Neural crest cell (in vitro differentiated cells): ENCODE measurements at places on chromosomes 3 and 15.

- no peak for DNase-seq
Measured at GRCh38 chr15:35256141-35256540, 171.0 kb upstream of the NANOGP8 start.

- DNase-seq, result no peak
Measured at GRCh38 chr3:190973771-190974170, 111.3 kb upstream of the GMNC start.

DNA sequence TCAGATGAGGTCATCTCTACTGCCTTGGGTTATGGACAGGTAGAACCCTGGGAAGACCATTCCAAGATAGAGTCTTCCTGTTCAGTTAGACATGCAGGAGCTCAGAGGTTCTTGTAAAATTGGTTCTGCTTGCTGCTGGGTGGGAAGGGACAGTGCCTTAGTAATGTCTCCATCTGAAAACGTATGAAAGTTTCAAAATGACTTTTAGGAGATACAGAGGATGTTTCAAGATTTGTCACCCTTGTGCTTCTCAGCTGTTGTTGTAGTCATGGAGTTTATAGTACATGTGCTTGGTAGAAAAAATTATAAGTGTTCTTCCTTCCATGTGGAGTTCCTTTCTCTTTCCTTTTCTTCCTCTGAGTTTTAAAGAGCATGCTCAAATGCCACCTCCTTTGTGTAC lies 885.2 kb upstream of the CFAP20DC start:
- no peak for DNase-seq

DNA sequence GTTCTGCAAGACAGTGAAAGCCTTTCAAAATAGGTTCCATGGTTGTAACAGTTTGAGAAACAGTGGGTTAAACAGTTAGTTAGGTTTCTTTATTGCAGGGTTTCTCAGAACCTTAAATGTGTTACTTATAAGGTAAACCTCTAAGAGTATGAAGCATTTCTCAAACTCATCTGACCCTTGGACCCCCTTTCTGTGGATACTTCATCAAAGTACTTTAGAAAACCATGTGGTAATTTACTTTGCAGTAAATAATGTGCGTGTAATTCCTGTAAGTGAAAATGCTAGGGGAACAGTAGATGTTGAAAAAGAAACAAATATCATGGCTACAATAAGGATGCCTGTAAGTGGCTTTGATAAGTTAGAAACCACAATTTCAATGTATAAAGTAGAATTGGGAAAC lies 354.6 kb upstream of the RARB start:
- DNase-seq, result no peak

DNA sequence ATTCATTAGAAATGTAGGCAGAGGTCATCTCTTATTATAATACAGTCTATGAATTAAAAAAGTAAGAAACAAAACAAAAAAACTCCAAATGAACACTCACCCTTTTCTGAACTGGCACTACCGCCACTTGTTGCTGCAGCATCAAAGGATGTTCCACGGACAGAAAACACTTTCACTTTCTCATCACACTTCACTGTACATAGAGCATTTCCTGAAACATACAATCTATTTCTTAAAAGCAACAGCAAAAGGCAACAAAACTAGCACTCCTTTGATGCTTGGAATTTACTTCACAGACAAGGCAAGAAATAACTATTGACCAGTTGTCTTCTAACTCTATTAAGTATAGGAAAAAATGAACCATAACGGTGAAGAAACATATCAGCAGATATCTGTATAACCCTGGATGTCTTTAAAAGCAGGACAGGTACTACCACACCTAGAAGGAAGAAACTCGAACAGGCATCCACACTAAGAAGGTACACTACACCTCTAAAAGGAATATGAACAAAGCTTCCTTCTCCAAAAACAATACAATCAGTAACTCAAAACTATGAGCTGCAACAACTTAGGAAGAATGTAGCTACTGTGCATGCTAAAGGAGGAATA lies 24.9 kb downstream of the ETFA start:
- DNase-seq, result no peak

GRCh38 chr3:2713923-2714322 lies 396.3 kb downstream of the IL5RA start:
- DNase-seq, result no peak

DNA sequence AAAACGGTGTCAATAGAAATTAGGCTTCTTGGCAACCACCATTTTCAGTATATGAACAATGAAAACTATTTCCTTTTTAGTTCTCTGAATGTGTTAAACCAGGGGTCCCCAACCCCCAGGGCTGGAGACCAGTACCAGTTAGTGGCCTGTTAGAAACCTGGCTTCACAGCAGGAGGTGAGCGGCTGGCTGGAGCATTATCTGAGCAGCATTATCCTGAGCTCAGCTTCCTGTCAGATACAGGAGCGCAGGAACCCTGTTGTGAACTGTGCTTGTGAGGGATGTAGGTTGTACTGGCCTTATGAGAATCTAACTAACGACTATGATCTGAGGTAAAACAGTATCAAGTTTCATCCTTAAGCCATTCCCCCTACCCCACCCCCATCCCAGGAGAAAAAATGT lies 328.7 kb downstream of the ZBBX start:
- DNase-seq, result no peak

DNA sequence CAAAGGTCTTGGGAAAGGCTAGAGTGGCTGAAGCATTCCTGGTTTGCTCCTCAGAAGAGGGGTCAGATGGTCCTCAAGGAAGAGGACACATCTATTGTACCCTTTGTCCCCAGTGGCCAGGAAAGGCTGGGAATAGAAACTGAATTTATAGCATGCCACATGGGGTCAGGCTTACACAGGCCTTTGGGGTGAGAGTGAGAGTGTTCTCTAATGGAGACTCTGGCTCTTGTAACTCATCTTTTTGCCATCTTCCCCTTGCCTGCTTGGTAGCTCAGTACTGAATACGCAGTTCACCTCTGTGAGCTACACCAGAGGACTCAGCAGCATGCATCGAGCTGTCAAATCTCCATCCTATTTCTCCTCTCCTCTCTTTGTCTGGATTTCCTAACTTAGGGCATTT lies 87.5 kb downstream of the ATP2B2 start:
- DNase-seq, result no peak

DNA sequence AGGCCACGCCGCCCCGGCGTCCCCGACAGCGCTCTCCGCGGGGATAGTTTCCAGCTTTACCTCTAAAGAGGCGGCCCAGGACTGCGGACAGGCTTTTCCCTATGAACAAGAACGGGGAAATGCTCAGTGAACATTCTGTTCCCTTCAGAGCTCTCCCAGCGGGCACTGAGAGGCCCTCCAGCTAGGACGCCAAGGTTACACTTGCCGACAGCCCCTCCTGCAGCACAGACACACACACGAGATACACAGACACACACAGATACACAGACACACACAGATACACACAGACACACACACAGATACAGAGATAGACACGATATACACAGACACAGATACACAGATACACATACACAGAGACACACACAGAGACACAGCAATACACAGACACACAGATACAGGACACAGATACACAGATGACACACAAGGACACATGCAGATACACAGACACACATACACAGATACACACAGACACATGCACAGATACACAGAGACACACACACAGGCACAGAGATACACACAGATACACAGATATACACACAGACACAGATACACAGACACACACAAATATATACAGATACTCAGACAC lies 533 bp upstream of the OCA2 start:
- no peak for DNase-seq
